ENCODE measurements at places on chromosomes 6 and 20.

GRCh38 chr6:7588506-7588905 lies 1.5 kb upstream of the SNRNP48 start:
- no peak for DNase-seq

- DNase-seq = no peak
Observed at GRCh38 chr6:34412016-34412415, 13.9 kb downstream of the RPS10 start.

DNA sequence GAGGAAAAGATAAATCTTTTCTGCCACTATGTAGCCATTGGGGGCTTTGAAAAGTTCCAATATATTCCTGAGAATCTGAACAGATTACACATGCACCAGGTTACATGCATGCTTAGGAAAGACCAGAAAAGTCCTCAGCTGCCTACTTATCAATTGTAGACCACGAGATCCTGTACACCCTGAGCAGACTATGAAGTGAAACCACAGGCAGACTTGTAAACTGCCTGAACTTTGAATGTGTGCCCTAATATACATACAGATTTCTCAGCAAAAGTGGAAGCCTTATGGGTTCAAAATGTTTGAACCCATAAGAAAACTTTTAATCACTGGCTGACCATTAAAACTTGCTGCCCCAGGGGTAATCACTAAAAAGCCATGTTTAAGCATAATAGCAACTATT lies 273.5 kb upstream of the RUNX2 start:
- DNase-seq = no peak

- DNase-seq = peak; percentile 24
Observed at GRCh38 chr6:146433881-146434731, 109.5 kb upstream of the RAB32 start.

DNA sequence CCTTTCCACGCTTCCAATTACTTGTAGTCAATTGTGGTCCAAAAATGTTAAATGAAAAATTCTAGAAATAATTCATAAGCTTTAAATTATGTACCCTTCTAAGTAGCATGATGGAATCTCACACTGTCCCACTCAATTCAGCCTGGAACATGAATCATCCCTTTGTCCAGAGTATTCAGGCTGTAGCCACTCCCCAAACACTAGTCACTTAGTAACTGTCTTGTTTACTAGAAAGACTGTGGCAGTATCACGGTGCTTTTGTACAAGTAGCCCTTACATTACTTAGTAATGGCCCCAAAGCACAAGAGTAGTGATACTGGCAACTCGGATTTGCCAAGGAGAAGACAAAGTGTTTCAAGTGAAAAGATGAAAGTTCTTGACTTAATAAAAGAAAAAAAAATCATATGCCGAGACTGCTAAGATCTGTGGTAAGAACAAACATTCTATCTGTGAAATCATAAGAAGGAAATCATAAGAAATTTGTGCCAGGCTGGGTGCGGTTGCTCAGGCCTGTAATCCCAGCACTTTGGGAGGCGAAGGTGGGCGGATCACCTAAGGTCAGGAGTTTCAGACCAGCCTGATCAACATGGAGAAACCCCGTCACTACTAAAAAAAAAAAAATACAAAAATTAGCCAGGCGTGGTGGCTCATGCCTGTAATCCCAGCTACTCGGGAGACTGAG lies 168.5 kb upstream of the SIM1 start:
- DNase-seq = peak; percentile 10

- peak; percentile 83 for DNase-seq
Observed at GRCh38 chr6:30394139-30394538, 49.2 kb downstream of the RPP21 start.

GRCh38 chr6:154806804-154807203 lies 73.6 kb downstream of the SCAF8 start:
- no peak for DNase-seq

- DNase-seq = no peak
Observed at GRCh38 chr6:13033145-13033544, 295.2 kb downstream of the TBC1D7 start.
